ENCODE measurements at places on chromosomes 3 and 15.

GRCh38 chr3:56915966-56916586 lies 114.3 kb upstream of the ARHGEF3 start:
- no peak for DNase-seq

GRCh38 chr15:49055630-49056029 lies 9.4 kb upstream of the SECISBP2L start:
- DNase-seq, result no peak

DNA sequence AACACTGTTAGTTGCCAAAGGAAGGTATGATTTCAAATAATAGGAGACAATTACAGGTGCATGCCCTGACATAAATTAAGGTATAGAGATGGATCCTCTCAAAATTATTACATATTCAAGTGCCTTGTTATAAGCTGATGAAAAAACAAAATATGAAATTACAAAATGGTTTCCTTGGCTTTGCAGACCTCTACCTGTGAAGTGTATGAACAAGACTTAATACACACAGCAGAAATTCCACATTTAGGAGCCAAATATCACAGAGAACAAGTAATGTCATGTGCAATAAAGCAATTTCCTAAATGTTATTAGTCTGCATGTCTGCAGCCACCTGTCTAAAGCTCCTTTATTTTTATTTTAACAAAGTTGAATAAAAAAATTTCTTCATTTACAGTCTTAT lies 151.5 kb downstream of the ALCAM start:
- no peak for DNase-seq

GRCh38 chr15:35117543-35118265 lies 32.6 kb upstream of the NANOGP8 start:
- no peak for DNase-seq

DNA sequence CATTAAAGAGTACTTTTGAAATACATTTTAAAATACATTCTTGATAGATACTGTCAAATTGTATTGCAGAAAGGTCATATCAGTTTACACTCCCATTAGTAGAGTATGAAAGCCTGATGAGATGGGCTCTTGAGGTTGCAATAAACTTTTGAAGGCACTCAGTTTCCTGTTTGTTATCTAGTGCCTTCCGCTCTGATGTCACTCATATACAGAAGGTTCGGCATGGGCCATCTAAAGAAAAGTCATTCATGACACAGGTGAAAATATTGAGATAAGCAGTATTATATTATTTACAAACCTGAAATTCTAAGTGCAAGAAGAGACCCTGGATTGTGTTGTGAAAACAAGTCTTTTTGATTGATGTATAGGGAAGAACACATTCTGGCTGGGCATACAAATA lies 36.5 kb upstream of the DENND4A start:
- no peak for DNase-seq

DNA sequence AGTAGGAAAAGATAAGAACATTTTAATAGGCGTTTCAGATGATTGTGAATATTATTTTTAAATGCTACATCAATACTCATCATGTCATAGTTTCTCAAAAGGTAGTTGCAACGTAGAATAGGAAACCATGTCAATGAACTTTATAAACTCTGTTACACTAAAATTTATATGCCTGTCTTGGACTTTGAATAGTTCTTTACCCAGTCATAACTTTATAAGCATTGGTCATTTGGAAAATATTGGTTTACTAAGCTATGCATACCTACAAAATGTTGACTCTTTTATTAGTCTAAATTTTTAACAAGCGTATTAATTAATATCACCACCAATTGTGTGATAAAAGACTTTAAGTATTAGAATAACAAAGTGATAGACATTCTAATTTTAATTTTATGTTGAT lies 293.5 kb downstream of the CGGBP1 start:
- no peak for DNase-seq

DNA sequence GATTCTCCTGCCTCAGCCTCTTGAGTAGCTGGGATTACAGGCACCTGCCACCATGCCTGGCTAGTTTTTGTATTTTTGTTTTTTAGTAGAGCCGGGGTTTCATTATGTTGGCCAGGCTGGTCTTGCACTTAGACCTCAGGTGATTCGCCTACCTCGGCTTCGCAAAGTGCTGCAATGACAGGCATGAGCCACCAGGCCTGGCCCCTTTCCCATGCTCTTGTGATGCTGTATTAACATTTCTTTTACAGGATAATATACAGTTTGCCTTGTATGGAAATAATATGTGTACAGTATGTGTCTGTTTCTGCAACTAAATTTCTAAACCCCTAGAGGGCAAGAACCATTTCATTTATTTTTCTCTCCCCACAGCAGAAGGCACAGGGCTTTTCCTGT lies 37.8 kb downstream of the SCG5 start:
- no peak for DNase-seq

DNA sequence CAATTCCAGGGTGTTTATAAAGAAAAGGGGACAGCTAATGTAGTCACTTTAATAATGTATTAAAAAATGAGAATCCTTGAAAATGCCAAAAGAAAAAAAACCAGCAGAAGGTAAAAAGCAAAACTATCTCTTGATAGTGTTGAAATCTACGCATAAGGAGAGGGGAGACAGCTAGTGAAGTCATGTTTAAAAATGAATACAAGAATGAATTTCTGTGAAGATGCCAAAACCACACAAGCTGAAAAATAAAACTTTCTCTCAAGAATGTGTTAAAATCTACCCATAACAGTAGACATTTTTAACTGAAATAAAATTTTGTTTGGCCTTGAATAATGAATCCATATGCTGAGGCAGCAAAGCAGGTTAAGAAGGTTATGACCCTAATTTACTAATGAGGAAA lies 42.2 kb upstream of the TMEM108 start:
- no peak for DNase-seq

GRCh38 chr3:52218026-52218425 lies 7.4 kb downstream of the TLR9 start:
- no peak for DNase-seq

GRCh38 chr3:127371334-127371733 lies 83.5 kb upstream of the PRR20G start:
- DNase-seq, result no peak

GRCh38 chr3:139309061-139309591 lies 34.7 kb upstream of the MRPS22 start:
- DNase-seq, result peak; percentile 62

- DNase-seq, result no peak
Observed at GRCh38 chr3:194990454-194991337, 280.3 kb downstream of the XXYLT1 start.

GRCh38 chr3:143859465-143860203 lies 11.4 kb upstream of the SLC9A9 start:
- DNase-seq, result no peak

- DNase-seq, result no peak
Observed at GRCh38 chr15:52422001-52422400, 106.7 kb downstream of the MYO5A start.

GRCh38 chr15:63044077-63044644 lies 1.6 kb downstream of the TPM1 start:
- DNase-seq, result no peak

- peak; percentile 41 for DNase-seq
Observed at GRCh38 chr3:107676469-107677309, 153.9 kb downstream of the BBX start.

DNA sequence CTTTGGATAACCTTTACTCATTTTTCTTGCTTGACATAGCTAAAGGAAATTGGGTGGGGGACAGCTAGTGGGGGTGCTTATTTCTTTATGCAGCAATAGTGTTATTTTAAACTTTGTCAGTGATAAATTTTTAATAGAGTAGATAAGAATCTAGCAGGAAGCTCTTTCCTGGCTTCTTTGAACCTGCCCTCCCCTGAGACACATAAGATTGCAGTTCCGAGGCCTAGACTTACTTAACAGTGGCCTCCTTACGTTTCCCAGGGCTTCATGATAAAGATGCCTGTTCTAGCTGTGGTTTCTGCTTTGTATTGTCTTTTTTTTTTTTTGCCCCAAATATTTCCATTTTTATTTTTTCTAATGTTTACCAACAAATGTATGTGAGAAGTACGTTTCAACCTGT lies 170.1 kb downstream of the VPS8 start:
- no peak for DNase-seq

DNA sequence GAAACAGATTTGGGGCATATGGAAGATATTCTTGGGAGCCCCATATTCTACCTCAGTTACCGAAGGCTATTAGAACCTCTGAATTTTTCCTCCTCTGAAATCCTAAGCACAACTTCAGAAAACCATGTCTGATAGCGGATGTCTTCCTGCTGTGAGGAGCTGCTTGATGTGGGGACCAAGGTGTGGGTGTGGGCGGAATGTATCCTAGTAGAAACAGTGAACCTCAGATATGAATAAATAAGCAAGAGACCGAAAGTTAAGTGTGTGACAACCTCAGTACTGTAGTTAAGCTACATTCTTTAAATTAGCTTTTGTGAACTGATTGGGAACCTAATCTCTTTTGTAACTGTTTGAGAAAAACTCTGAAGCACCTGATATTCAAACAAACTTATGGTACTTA lies 46.9 kb downstream of the SENP2 start:
- no peak for DNase-seq

DNA sequence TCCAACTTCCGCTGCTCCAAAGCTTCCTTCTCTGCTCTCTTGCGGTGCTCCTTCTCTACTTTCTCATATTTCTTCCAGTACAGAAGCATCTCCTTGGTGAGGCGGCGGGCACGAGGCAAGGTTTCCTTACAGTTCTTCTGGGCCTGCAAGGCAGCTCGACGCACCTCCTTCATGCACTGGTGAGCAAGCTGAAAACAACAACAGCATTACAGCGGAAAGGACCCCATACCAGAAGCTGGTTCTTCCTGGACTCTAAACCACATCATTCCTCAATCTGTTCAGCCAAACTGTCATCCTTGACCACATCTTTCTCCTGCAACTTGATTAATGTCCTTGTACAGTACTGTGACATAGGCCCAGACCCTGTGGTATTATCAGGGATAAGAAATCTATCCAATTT lies 36.4 kb downstream of the INO80 start:
- DNase-seq, result no peak

Data from HT1080 (cell line).